ENCODE measurements at places on chromosomes 6 and 20.
A peak's percentile ranks its signal among the peaks of the same experiment; 100 is the strongest.

DNA sequence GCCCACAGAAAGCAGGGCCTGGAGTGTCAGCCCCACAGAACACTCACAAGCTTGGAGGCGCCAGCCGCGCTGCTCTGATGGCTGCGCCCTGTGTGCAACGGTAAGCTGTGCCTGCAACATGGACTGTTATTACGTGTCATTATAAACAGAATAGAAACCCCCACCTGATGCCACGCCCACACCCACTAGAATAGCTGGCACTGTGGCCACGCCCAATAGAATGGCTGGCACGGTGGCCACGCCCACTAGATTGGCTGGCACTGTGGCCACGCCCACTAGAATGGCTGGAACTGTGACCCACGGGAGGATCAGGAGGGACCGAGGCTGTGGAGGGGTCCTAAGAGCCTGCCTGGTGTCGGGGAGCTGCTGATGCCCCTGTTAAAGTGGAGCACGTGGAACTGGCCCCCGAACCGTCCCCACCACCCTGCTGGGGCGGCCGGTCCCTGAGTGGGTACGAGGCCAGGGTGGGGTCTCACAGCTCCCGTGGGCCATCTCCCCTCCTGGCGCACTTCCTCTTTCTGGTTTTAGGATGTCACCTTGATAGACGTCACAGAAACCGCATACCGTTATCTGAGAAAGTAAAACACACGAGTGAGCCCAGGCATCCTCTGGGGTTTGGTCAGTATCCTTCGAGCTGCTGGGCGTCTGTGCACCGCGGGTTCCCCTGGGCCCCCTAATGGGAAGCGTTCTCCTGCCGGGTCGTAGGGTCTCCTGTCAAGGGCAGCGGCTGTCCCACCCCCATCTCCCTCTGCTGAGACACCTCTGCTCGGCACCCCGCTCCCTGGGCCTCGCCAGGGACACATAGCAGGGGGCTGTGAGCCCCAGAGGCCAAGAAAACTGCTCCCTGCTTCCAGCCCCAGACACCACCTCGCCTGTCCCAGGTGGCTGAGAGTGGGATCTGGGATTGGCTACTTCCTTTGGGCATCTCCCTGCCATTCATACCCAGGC is 25.4 kb downstream of the SLC17A9 start:
- peak; percentile 70 for DNase-seq

DNA sequence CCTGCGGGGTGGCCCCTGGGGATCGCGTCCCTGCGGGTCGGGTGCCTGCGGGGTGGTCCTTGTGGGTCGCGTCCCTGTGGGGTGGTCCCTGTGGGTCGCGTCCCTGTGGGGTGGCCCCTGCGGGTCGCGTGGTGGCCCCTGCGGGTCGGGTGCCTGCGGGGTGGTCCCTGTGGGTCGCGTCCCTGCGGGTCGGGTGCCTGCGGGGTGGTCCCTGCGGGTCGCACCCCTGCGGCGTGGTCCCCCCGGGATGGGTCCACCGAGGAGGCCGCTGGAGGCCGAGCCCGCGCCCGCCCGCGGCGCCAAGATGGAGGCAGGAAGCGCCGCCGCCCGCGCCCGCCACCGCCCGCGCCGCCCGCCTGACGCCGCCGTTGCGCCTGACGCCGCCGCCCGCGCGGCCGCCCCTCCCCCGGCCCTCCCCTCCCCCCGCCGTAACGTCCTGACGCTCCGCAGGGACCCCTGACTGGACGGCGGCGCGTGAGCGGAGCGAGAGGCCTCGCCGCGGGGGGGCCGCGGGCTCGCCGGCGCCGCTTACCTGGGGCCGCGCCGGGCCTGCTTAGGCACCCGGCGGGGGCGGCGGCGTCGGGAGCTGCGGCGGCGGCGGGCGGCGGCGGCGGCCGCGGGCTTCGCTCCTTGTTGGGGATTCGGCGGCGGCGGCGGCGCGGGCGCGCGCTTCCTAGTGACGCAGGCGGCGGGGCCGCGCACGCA is at the start of gene GMEB2:
GMEB2 (minus strand) TSS at position 678 of the 705 bp plus-strand sequence. CDS start 7,704 bp downstream, outside the sequence.
- DNase-seq: peak; percentile 68

DNA sequence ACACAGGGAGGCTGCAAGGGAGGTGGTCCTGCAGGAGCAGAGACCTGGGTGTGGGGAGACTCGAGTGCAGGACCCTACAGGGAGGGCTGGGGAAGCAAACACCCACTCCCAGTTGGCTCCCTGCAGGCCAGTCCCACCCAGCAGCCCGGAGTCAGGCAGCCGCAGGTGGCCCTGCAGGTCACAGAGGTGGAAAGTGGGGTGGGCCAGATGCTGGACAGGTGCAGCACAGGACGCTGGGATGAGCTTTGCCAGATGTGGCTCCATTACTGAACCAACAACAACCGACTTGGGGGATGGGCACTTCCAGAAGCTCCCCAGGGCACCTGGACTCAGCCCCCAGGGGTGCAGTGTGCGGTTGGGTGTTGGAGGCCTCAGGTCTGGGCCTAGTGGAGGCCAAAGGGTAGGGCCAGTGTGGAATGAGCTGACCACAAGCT is 26.6 kb upstream of the MYT1 start:
- DNase-seq: no peak

- DNase-seq: no peak
These were observed 58.3 kb downstream of the SNX9 start for GRCh38 chr6:157881342-157881741.

DNA sequence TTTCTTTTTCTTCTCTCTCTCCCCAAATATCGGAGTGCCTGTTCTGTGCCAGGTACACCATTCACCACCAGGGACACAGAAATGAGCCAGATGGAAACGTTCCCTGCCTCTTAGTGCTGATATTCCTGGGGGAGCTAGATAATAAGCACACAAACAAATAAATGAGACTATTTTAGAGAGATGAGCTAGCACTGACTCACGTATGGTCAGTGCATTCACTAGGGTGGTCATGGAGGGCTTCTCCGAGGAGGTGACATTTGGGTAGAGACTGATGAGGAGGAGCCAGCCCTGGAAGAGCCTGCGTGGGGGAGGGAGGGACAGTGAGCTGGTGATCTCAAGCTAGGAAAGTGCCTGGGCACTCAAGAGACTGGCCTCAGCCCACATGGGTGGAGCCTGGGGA is 252.3 kb upstream of the KCNG1 start:
- DNase-seq: no peak

- no peak for DNase-seq
These were observed 25.6 kb downstream of the ARHGAP18 start for GRCh38 chr6:129684323-129684884.

GRCh38 chr6:70424291-70424690 is 11.0 kb downstream of the FAM135A start:
- no peak for DNase-seq

DNA sequence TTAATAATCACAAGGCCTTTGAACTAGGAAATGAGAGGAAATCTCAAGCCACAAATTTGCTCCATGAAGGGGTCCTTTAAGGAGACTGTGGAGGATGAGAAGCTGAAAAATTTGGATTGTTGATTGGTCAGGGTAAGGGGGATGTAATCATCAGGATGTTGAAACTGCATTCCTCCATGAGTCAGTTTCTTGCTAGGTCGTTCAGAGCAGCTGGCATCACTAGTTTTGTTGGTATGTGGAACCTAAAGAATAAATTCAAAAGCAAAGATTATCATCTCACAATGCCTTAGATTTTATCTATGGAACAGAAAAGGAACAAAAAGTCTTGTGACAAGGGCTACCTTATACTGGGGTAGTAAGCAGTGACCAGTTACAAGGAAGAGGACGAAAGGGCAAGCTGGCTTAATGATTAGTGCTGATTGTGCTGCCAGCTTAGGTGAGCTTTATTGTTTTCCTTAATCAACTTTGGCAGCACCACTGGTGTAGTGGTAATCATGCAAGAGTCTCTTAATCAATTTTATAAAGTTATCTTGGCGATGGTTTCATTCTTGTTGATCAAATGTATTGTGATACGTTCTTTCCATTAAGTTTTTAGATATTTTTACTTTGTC is 36.6 kb downstream of the CRISP2 start:
- no peak for DNase-seq

- no peak for DNase-seq
These were observed 36.9 kb upstream of the SYNCRIP start for GRCh38 chr6:85679445-85680123.

DNA sequence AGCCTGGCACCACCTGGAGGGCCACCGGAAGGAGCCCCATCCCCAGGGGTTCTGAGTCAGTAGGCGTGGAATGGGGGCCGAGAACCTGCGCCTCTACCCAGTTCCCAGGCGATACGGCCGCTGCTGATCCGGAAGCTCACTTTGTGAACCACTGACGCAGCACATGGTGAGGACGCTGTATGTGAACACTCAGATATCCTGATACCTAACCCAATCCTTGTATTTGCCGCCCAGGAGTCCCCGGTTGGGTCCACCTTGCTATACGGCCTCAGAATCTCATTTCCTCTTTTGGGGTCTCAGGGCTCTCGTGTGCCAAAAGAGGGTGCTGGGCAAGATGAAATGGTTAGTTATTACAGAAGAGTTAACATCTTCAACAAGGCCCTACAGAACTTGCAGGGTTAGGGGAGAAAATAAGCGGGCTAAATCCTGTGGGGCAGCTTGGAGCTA is 604 bp upstream of the RAB5IF start:
- peak; percentile 72 for DNase-seq
